ENCODE measurements at places on chromosomes 3 and 15. TPM values are rescaled to one million over a fixed set of nuclear protein-coding genes. Genes with fewer than 3 reads are reported as not detected.

The ACAN gene
- total RNA-seq: 0.54 TPM

The ZNF80 gene
- not detected for total RNA-seq

The ALDH1L1 gene
- total RNA-seq: not detected

The CPB1 gene
- total RNA-seq: not detected

The GUCA1C gene
- not detected for total RNA-seq

The SERINC4 gene
- not detected for total RNA-seq

DNA sequence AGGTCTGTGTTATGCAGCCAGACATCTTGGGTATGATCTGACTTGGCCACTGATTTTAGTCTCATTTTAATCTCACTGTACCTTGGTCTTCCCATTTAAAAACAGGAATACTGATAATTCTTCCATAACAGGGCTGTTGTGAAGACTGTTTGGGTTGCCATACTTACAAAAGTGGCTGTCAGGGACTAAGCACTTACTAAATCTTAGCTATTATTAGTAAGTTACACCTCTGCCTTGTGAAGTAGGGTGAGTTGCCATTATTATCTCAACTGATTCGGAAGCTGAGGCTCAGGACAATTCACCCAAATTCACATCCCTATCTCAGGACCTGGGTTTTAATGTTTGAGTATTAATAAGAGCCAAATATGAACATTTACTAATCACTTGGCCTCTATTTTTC, 12.7 kb downstream of the ZNF385D start:
- no peak for DNase-seq

DNA sequence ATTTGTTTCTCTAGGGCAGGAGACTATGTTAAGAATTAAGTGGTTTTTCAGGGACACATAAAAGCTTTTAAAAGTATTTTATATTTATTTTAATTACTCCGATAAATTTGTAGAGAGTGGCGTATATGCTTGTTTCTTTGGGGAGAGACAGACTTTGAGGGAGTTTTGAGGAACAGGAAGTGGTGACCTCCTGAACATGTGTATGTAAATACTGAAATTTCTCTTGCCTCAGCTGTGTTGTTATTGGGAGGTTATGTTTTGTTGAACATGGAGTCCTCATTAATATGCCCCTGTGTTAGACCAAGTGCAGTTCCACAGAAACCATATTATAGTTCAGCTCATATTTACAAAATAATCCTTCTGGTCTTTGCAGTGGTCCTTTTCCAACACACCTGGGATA, 41.8 kb upstream of the UTS2B start:
- H3K4me1 ChIP-seq: peaks cover 8% of the 10 kb centered on the region
- H3K4me3 ChIP-seq: no peak overlapping the region
- H3K27me3 ChIP-seq: no peaks in the 10 kb centered on the region
- H3K27ac ChIP-seq: peak overlapping the region; percentile 16
- no peak for DNase-seq

DNA sequence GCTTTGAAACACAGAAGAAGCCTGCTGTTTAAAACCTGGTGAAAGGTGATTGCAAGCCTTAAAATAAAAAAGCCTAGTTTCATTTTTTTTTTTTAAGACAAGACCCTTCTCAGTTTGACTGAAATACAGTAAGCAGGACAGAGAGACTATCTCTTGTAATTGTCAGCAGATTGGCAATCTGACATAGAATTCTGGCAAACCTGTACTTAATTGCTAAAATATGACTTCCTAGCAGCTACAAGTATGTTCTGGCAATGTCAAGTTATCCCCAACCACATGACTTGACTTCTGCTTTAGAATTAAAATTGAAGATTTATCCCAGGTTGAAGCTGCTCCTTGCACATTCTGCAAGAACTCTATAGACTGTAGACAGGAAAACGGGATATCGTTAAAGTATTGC, 232.8 kb upstream of the NR2F2 start:
- no peaks in the 10 kb centered on the region for H3K27me3 ChIP-seq
- H3K4me1 ChIP-seq: no peaks in the 10 kb centered on the region
- no peak overlapping the region for H3K27ac ChIP-seq
- no peaks in the 10 kb centered on the region for H3K36me3 ChIP-seq
- H3K4me3 ChIP-seq: no peak overlapping the region
- no peak for DNase-seq

DNA sequence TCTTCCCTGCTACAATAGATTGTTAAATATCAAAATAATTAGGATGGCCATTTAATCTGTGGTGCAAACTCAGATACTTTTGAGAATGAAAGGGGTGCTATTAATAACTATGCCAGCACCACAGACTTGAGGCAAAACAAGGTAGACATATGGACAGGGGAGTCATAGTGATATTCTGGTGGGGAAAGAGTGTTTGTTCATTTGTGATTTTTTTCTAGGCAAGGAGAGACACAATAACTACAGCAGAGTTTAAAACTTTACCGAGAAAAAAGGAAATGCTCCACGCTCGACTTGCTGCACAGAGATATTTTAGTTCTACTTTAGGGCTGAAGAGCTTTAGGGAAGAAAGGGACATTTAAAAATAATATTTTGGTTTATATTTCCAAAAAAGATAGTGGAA, 611.2 kb upstream of the GRM7 start:
- H3K36me3 ChIP-seq: no peaks in the 10 kb centered on the region
- no peaks in the 10 kb centered on the region for H3K27me3 ChIP-seq
- no peak overlapping the region for H3K4me3 ChIP-seq
- DNase-seq: no peak
- no peak overlapping the region for H3K27ac ChIP-seq
- H3K4me1 ChIP-seq: no peaks in the 10 kb centered on the region

DNA sequence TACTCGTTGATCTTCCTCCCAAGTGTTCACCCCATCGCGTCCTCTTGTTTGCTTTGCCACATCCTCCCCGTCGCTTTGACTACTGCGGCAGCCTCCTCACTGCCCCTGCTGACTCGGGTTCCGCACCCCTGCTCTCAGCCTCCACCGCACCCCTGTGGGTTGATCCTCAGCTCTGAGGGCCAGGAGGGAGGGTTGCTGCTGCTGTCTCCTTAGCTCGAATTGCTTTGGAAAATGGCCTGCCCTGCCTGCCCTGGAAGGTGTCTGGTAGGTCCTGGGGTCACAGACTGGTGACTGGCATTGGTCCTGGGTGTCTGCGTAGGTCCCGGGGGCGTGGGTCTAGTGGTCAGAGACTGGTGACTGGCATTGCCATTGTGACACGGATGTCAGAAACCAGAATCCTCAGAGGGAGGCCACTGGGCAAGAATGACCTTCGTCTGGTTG, 9.4 kb downstream of the MUC4 start:
- H3K36me3 ChIP-seq: no peaks in the 10 kb centered on the region
- no peak overlapping the region for H3K27ac ChIP-seq

DNA sequence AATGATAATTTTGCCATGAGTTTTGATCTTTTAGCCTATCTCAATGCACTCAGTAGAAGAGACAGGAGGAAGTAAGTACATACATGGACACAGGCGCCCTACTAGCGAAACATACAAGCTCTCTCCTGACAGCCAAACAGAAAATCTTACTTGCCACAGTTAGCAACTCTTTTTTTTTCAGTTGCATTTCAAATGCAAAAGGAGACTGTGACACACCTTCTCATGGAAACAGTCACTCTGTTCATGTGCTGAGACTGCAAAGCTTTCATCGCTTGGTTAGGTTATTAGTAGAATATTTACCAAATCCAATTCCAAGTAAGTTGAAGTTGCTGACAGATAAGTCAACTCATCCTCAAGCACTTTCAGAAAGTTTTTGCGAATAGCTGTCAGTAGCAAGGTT, 223.3 kb downstream of the FOXP1 start:
- no peaks in the 10 kb centered on the region for H3K36me3 ChIP-seq
- DNase-seq: no peak
- no peaks in the 10 kb centered on the region for H3K4me1 ChIP-seq
- no peak overlapping the region for H3K27ac ChIP-seq
- no peaks in the 10 kb centered on the region for H3K27me3 ChIP-seq

GRCh38 chr3:188060840-188061544, 93.0 kb upstream of the LPP start:
- DNase-seq: peak; percentile 64
- no peaks in the 10 kb centered on the region for H3K27me3 ChIP-seq
- H3K4me1 ChIP-seq: peaks cover 7% of the 10 kb centered on the region
- no peak overlapping the region for H3K4me3 ChIP-seq
- H3K27ac ChIP-seq: no peak overlapping the region
- no peaks in the 10 kb centered on the region for H3K36me3 ChIP-seq

- peak; percentile 84 for DNase-seq
- peaks cover 3% of the 10 kb centered on the region for H3K4me1 ChIP-seq
- H3K4me3 ChIP-seq: no peak overlapping the region
- 0 out of 2 replicates have a peak overlapping the region, but pooled peaks have one; percentile 7 for H3K27ac ChIP-seq
- H3K27me3 ChIP-seq: no peaks in the 10 kb centered on the region
Measured at GRCh38 chr3:63960048-63960711, 48.0 kb upstream of the SCAANT1 start.

DNA sequence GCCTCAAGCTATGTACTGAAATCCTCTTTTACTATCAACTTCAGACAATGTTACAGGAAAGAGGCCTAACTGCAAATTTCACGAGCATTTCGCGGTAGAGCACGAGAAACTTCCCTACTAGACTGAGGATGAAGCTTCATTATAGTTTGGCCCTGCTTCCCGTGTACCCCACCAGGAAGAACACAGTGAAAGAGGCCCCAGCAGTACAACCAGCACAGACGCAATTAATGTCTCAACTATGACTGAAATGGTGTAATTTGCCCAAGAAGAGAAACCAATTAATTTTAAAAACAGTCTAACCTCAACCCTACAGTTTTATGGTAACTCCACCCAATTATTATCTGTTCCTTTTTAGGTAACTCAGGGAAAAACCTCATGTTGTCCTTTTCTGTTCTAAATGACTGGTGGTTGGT, 12.1 kb downstream of the CHSY1 start:
- peak overlapping the region; percentile 35 for H3K27ac ChIP-seq
- peaks cover 27% of the 10 kb centered on the region for H3K4me1 ChIP-seq
- no peaks in the 10 kb centered on the region for H3K27me3 ChIP-seq
- no peak for DNase-seq
- no peak overlapping the region for H3K4me3 ChIP-seq

DNA sequence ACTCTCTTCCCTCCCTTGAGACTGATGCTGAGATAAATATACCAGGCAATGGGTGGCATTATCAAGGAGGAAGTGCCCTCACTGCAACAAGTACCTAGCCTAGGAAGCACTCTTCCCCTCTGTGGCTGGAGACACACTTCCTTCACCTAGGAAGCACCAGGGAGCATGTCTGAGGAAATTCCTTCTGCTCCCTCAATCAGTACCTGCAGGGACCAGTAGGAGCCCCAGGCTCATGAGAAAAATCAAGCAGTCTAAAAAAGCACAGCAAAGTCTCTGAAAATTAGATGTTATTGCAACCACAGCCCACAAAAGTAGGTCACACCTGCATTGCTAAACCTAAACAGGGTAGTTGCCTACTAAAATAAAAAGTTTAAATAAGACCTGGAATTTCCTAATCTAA, 78.2 kb upstream of the TRPM1 start:
- no peak overlapping the region for H3K4me3 ChIP-seq
- no peaks in the 10 kb centered on the region for H3K4me1 ChIP-seq
- H3K27me3 ChIP-seq: peaks cover 1% of the 10 kb centered on the region

DNA sequence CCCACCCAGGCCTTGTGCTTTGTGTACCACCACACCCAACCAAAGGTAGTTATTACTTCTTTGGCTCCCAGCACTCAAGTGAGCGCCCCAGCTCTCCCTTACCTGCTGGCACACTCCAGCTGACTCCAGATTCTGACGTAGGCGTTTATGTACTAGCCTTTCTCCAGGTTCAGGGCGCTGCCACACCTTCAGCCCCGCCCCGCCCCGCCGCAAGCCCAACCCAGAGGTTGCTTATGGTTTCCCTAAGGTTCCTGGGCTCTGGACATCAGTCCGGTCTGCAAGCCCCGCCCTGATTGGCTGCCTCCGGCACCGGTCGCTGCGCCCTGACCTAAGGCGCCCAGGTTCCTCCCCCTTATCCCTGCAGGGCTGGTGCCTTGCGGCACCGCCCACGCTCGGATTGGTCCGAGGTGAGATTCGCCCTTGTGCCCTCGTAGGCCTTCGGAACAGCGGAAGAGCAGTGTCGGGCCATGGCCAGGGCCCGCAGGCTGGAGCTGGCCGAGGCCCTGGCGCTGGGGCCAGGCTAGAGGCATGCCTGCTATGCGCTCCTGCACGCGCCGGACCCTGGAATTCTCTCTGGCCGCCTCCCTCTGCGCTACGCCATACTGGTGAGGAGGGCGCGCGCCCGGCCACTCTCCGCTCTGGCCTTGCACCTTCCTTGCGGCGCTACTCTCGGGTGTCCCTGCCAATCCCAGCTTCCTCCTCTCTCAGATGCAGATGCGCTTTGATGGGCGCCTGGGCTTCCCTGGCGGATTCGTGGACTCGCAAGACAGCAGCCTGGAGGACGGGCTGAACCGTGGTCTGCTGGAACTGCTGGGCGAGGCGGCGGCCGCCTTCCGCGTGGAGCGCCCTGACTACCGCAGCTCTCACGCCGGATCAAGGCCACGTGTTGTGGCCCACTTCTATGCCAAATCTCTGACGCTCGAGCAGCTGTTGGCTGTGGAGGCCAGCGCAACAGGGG, 19.8 kb upstream of the NUDT16 start:
- no peak overlapping the region for H3K27ac ChIP-seq
- H3K27me3 ChIP-seq: peaks cover 4% of the 10 kb centered on the region
- no peaks in the 10 kb centered on the region for H3K36me3 ChIP-seq
- peak; percentile 10 for DNase-seq
- H3K4me1 ChIP-seq: no peaks in the 10 kb centered on the region
- H3K4me3 ChIP-seq: peak overlapping the region; percentile 33

DNA sequence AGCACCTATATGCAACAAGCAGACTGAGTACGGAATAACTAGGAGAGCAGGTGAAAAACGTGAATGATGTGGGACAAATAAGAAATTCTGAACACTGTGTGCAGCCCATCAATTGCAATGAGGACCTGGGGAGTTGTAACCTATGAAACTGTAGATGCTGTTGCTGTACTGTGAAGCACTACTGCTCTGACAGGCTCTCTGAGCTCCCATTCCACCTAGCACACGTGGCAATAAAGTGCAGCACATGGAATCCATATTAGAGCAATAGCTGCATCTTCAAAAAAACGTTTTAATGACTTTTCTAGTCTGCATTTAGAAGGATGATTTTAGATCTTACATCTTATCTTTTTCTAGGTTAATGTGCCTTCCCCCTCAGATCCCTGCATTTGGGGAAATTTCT, 748.7 kb upstream of the GOLIM4 start:
- no peak overlapping the region for H3K27ac ChIP-seq
- H3K27me3 ChIP-seq: peaks cover 12% of the 10 kb centered on the region
- no peak for DNase-seq
- no peaks in the 10 kb centered on the region for H3K36me3 ChIP-seq
- H3K4me1 ChIP-seq: no peaks in the 10 kb centered on the region
- H3K4me3 ChIP-seq: no peak overlapping the region

DNA sequence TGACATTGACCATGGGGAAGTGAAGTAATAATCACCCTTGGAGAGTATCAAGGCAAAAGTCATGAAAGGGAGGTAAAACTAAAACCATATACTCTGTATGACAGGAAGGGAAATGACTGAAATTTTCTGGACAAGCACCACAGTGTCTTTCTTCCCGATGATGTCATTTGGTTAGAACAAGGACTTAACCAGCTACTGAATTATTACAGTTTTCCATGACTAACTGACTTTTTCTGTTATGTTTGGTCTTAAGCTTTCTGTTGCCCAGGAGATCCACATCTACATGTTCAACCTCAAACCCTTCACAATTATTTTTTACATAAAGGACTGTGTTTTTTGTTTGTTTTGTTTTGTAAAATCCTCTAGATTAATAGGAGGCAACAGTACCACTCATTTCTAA, 191.9 kb upstream of the IL12A start:
- H3K36me3 ChIP-seq: no peaks in the 10 kb centered on the region
- no peaks in the 10 kb centered on the region for H3K27me3 ChIP-seq
- H3K4me1 ChIP-seq: peaks cover 22% of the 10 kb centered on the region
- peak; percentile 90 for DNase-seq
- no peak overlapping the region for H3K27ac ChIP-seq
- H3K4me3 ChIP-seq: no peak overlapping the region
